ENCODE measurements at places on chromosomes 5 and 9.

DNA sequence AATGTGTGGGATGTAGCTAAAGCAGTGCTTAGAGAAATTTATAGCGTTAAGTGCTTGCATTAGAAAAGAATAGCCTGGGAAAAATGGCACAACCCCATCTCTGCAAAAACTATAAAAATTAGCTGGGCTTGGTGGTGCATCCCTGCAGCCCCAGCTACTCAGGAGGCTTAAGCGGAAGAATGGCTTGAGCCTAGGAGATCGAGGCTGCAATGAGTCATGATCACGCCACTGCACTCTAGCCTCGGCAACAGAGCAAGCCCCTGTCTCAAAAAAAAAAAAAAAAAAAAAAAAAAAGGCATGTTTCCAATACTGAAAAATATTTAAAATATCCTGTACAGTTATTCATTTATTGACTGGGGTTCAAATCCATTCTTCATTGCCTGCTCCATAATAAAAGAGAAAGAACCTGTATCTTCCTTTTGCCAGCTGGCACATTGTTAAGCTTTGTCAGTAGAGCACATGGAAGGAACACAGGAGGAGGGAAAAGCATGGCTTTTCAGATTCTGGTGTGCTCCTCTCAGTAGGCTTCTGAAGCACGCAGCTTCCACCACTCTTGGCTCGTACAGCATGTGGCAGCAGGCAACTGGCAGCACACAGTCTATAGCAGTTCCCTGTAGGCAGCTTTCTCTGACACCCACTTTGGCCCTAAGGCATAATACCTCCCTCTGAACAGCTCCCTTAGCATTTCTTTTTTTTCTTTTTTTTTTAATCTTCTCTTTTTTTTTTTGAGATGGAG lies 73.5 kb downstream of the TRIM36 start:
- no peak for DNase-seq

- no peak for DNase-seq
These were observed 1.6 kb downstream of the SKP1 start for GRCh38 chr5:134174841-134175839.

DNA sequence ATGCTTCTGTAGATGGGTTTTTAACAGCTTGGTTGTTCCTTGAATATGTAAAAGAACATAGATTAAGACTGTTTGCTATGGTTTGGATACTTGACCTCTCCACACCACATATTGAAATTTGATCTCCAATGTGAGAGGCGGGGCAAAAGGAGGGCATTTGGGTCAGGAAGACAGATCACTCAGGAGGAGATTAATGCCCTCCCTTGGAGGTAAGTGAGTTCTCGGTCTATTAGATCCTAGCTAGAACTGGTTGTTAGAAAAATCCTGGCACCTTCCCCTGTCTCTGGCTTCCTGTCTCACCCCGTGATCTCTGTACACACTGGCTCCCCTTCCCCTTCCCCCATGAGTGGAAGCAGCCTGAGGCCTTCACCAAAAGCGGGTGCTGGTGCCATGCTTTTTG lies 281.1 kb upstream of the ANKRD55 start:
- DNase-seq, result no peak

GRCh38 chr5:151585970-151586369 lies 5.2 kb downstream of the FAT2 start:
- no peak for DNase-seq

- DNase-seq, result no peak
These were observed 104.3 kb downstream of the PIK3R1 start for GRCh38 chr5:68319706-68320412.

DNA sequence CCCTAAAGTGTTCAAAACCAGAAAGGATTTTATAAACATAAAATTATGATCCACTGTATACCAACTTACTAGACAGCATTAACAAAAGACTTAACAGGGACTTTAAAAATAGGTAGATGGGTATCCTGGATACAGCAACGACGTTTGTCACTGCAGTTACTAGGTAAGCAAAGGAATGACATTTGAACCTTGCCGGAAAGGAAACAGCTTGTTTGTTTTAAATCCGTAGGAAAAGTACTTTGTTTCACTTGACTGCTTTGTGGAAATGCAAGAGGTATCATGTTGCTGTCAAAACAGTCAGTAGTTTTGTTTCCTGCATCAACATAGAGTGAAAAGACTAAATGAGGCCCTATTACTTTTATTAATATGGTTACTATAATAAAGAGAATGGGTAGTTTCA lies 122.9 kb downstream of the CDC42SE2 start:
- DNase-seq, result no peak

- no peak for DNase-seq
These were observed 461.4 kb downstream of the SPATA31D1 start for GRCh38 chr9:82449986-82450385.

- no peak for DNase-seq
These were observed 691.2 kb upstream of the CDH6 start for GRCh38 chr5:30502277-30502676.

GRCh38 chr9:114098021-114098935 lies 814 bp downstream of the KIF12 start:
- no peak for DNase-seq

GRCh38 chr5:72841756-72842535 lies 25.5 kb downstream of the TNPO1 start:
- no peak for DNase-seq

DNA sequence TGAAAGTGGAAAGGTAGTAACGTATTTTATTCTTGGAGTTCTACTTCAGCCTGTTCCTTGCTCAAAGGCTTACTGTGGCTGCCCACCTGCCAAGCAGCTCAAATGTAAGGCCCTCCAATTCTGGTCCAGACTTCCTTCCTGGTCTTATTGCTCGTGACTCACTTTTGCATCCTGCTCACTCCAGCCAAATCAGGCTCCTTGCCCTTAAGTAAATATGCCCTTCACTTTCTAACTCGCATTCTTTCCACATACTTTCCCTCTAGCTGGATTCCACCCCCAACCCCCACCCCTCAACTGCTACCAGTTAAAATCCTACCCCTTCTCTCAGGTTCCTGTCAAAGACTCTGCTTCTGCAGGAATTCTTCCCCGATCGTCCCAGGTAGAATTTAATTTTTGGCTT lies 96.6 kb downstream of the GALNT10 start:
- no peak for DNase-seq

DNA sequence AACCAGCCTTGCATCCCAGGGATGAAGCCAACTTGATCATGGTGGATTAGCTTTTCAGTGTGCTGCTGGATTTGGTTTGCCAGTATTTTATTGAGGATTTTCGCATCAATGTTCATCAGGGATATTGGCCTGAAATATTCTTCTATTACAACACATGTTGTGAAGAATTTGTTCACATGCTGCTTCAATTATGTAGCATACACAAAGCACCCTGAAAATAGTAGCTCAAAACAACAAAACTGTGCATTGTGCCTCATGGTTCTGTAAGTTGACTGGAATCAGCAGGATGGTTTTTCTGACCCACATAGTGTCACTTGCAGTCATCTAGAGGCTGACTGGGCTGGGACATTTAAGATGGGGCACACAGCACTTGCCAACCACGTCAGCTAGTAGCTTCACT lies 193.9 kb downstream of the SYK start:
- no peak for DNase-seq

DNA sequence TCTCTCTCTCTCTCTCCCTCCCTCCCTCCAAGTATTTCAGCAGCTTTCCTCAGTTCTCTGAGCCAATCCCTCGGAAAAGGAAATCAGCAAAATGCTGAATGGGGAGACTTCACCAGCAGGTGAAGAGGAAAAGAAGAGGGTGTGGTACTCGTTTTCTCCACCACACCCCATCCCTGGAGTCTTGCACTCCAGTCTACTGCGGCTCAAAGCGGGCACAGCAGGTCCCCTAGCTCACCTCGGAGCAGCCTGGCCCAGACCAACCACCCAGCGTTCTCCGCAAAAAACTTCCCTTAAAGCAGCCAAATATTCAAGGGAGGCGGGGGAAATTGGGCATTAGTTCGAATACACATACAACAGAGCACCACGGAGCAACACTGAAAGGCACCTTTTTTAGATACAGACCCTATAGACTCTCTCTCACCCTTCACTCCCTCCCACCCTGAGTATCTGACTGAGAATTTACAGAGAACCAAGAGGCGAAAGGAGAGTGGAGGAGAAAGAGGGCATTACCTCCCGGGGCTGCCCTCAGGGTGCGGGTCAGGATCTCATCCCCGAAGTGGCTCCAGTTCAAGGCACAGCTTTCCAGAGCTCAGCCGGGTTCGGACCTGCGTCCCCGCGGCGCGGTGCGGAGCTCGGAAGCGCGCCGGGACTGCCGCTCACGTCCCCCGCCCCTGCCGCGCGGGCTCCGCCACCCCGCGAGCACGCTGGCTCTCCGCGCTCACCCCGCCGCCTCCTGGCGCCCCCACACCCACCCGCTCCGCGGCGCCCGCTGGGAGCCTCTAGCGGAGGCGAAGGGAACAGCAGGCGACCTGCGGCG lies 1638.5 kb upstream of the C9orf72 start:
- no peak for DNase-seq

GRCh38 chr9:28718226-28718625 lies 1144.9 kb upstream of the C9orf72 start:
- DNase-seq, result no peak

- no peak for DNase-seq
These were observed 49.9 kb downstream of the COL15A1 start for GRCh38 chr9:98993570-98993945.

GRCh38 chr9:21836437-21837161 lies 34.2 kb downstream of the MTAP start:
- no peak for DNase-seq

DNA sequence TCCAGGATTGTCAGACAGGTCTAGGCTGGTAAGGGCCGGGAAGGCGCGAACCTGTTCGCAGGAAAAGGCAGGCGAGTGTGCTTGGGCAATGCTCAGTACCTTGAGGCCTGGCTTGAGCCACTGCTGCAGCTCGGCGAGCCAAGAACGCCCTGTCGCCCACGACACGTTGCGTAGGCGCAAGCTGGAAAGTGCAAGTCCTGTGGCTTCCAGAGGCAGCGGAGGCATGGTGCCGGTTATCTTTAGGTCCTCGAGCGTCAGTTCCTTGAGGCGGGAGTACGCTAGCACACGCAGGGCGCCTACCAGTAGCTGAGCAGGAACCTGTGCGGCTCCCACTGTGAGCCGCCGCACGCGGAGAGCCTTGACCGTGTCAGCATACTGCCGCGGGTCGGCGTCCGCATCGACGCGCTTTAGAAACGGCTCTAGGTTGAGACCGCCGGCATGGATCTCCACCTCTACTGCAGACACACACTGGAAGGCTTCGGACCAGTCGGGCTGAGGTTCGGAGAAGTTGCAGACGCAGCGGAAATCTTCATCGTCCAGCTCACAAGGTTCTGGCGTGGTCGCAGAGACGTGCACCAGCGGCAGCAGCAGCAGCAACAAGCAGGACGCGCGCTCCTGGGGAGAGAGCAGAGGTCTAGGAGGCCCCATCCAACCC lies 482 bp downstream of the CD14 start:
- peak; percentile 7 for DNase-seq

DNA sequence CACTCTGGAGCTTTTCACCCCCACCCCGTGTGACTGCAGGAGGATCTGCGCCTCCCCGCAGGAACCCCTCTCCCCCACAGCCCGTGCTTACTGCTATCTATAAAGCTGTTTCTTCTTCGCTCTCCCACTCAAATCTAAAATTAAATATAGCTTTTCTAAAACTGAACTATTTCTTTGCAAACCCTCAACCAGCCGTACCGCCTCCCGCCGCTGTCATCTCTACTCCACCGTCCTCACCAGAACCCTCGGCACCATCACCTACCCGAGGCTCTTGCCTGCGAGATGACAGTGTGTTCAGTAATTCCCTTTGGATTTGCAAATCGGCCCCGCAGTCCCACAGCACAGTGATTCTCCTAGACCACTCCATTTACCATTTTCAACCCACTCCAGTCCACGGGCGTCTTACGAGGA lies 13.6 kb downstream of the LPCAT1 start:
- no peak for DNase-seq

GRCh38 chr5:6593148-6594016 lies 39.5 kb downstream of the NSUN2 start:
- no peak for DNase-seq

DNA sequence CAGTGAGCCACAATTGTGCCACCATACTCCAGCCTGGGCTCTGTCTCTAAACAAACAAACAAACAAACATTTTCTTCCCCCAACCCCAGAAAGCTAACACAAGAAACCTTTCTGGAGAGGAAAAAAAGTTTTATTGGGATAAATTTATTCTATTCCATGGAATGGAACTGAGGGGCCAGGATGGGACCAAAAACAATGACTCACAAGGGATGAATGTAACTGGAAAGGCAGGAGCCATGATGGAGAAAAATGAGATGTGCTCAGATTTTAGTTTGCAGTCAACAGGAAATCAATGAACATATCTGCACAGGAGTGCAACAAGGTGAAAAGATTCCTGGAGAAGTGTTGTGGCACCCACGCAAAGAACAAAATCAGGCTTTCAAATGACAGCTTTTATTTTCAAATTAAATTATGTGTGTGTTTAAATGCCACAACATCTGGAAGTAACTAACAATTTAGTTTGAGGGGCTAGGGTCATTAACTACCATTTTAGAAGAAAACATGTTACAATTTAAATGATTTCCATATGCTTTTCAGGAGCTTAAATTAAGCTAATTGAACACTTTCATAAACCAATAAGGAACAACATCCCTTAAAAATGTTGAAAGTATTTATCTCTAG lies 208.6 kb downstream of the TSSK1B start:
- DNase-seq, result no peak

DNA sequence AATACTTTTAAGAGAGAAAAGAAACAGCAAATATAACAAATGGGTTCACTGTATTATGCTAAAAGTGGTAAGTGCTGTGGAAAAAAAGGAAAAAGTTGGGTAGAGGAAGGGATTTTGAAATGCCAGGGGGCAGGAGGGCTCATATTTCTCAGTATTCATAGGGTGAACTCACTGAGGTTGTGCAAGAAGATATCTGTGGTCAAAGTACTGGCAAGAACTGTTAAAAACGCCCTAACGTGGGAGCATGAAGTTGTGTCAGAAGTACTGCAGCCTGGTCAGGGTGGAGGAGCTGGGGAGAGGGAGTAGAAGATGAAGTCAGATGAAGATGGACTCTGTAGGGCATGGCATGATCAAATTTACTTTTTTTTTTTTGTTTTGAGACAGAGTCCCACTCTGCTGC lies 31.2 kb upstream of the SLC28A3 start:
- no peak for DNase-seq

- no peak for DNase-seq
These were observed 6.3 kb upstream of the STOM start for GRCh38 chr9:121376214-121376830.

GRCh38 chr5:8366266-8366665 lies 497.3 kb downstream of the MTRR start:
- DNase-seq, result no peak

DNA sequence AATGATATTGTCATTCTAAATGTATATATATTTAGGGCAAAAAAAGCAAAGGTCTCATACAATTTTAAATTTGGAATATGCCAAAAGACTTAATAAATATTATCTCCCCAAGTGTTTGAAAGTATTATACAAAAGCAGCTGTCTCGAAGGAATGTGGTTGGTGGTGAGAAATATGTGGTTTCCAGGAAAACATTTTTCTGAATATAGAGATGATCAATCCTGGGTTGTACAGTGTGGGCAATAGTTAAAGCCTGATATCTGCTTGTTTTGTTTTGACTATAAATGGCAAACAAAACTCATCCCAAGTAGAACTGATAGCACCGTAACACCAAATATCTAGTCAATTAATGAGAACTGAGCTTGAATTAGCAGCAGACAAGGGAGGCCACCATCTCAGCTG lies 391.8 kb upstream of the CD180 start:
- DNase-seq, result no peak

- DNase-seq, result no peak
These were observed 229.2 kb upstream of the MAP3K1 start for GRCh38 chr5:56585999-56586691.

All from stimulated activated CD8-positive, alpha-beta memory T cell treated with anti-CD3 and anti-CD28 coated beads, Interleukin-15, amount 100 ng/mL, for 24 hours (primary cell).